ENCODE measurements at places on chromosomes 16 and 17.

DNA sequence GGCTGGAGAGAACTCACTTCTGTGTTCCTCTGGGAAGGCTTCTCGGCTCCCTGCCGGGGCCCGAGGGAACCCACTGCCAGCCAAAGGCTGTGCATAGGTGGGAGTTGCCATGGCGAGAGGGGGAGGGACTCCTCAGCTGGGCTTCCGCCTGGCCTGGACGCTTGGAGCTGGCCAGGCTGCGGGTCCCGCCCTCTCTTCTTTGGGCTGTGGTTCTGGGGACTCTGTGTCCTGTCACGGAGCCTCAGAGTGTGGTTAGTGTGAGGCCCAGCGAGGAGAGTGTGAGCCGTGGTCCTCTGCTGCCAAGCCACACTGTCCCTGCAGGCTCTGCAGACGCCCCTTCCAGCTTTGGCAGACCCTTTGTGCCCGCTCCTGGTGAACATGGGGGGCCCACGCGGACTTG lies 123.1 kb downstream of the OR1D5 start:
- DNase-seq: peak; percentile 5

DNA sequence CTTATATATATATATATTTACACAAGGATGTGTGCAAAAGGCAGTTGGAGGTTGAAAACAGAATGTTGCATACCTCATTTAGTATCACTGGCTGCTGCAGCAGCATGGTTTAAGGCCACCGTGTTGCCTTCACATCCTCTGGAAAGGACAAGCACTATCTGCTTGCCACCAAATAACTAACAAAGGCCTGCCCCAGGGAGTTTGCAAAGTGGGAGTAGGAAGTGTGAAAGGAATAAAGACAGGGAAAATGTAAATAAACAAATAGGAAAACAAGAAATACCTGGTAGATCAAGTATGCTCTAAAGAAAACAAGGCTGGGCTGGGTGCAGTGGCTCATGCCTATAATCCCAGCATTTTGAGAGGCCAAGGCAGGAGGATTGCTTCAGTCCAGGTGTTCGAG lies 33.5 kb upstream of the GFOD2 start:
- DNase-seq: no peak

DNA sequence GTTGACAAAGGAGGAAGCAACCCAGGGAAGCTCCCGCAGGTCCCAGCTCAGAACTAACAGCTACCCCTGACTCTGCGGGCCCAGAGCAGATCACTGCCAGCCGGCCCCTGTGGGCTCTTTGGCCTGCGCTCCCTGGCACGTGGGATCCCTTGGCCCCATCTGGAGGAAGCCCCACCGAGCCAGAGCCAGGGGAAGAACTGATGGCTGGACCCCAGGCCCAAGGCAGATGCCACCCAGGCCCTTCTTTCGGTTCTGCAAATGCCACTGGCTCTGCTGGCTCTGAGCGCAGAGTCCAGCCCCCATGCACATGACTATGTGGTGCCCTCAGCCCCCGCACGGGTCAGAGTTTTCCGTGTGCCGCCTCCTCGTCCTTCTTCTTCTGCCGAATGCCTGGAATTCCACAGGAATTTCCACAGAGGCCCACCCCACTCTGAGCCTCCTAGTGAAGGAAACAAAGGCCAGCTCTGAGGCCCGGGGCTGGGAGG lies 35.8 kb upstream of the SNN start:
- no peak for DNase-seq

DNA sequence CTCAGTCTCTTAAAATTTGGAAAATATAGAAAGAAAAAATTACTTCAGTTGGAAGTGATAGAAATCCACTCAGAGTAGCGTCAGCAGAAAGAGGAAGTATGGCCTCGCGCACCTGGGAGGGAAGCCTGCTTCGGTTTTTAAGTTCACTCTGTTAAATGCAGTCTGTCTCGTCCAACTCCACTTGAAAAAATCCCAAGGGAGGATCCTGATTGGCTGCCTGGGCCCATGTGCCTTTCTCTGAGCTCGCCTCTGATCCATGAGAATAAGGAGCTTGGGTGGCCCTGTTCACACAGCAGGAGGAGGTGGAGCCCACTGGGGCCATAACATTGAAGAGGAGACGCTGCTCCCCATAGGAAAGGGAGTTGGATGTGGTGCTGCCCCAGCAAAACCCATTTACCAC lies 40.7 kb downstream of the DNAJA2 start:
- DNase-seq: peak; percentile 5
